ENCODE measurements at places on chromosomes 13 and 19. TPM values are rescaled to one million over a fixed set of nuclear protein-coding genes. Genes with fewer than 3 reads are reported as not detected.

ZNF442 gene
- 2.4 TPM for total RNA-seq

LSM7 gene
- total RNA-seq, result 52.1 TPM

C19orf73 gene
- 0.36 TPM for total RNA-seq

LGALS4 gene
- not detected for total RNA-seq

PTPRH gene
- 1.1 TPM for total RNA-seq

PLVAP gene
- total RNA-seq, result not detected

GARIN5A gene
- not detected for total RNA-seq

TIMM44 gene
- total RNA-seq, result 52.4 TPM

GPR4 gene
- total RNA-seq, result not detected

ZNF296 gene
- total RNA-seq, result 0.36 TPM

PSG3 gene
- total RNA-seq, result not detected

SMIM44 gene
- not detected for total RNA-seq

MYO16 gene
- under 0.01 TPM for total RNA-seq

CYP2F1 gene
- not detected for total RNA-seq

PLK5 gene
- under 0.01 TPM for total RNA-seq

MYDGF gene
- 80.5 TPM for total RNA-seq

SBK2 gene
- 0.16 TPM for total RNA-seq

ACER1 gene
- total RNA-seq, result not detected

FSD1 gene
- total RNA-seq, result 5.7 TPM

STOML3 gene
- total RNA-seq, result not detected

RFC3 gene
- 3.8 TPM for total RNA-seq

Data from hair follicle dermal papilla cell (primary cell).